GM23338 (cell line): ENCODE measurements at places on chromosomes 5 and 9. TPM values are rescaled to one million over a fixed set of nuclear protein-coding genes. Genes with fewer than 3 reads are reported as not detected.

DNA sequence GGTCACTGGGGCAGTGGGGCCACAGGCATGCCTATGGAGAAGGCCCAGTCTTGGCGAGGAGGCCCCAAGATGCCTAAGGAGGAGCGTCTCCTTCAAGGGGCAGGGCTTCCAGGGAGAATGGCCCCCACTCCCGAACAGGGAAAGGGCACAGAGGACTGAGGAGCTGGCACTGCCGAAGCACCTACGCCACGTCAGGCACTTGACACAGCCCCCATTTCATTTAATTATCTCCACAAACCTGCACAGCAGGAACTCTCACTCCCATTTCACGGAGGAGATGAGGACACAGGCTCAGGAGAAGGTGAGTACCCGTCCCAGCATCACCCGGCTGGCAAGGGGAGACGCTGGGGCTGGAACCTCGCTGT is 26.0 kb downstream of the EGR1 start:
- no peak for DNase-seq

- peak; percentile 65 for DNase-seq
These were observed 977 bp downstream of the MGAT4B start for GRCh38 chr5:179805529-179806249.

ZDHHC12 gene
- total RNA-seq, result 54.1 and 57.9 TPM in 2 replicates

GRCh38 chr5:172672681-172673080 is 31.6 kb downstream of the NEURL1B start:
- no peak for DNase-seq

DNA sequence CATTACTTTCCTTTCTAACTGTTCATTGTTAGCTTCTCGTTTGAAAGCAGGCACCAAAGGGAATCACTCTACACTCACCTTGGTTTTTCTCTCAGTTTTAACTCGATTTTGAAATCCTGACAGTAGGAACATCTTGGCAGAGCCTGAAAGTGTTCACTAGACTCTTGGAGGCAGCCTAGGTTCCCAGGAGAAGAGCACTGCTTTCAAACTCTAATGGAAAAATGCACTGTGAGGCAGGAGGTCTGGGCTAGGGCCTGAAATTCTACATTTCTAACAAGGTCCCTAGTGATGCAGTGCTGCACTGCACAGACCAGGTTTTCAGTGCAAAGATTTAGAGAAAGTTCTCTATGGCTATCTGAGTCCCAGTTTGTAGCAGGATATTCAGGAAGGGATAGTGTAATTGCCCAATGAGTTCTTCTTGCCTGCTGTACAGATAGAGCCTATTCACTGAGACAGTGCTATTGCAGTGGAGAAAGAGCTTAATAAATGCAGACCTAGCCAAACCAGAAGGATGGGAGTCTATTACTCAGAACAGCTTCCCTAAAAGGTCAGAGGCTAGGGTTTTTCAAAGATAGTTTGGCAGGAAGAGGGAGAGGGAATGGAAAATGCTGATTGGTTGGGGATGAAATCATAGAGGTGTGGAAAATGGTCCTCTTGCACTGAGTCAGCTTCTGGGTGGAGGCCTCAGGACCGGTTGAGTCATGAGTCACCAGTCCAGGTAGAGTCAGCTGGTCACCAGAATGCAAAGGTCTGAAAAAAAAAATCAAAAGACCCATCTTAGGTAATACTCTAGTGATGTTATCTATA is 153.9 kb downstream of the GPBP1 start:
- DNase-seq, result no peak

PCDHA8 gene
- total RNA-seq, result 1.4 and 3.1 TPM in 2 replicates

WDR36 gene
- total RNA-seq, result 56.8 and 61.1 TPM in 2 replicates

- no peak for DNase-seq
These were observed 469.0 kb upstream of the BRINP1 start for GRCh38 chr9:119838210-119838609.

CARTPT gene
- total RNA-seq, result not detected in 2 replicates

DNA sequence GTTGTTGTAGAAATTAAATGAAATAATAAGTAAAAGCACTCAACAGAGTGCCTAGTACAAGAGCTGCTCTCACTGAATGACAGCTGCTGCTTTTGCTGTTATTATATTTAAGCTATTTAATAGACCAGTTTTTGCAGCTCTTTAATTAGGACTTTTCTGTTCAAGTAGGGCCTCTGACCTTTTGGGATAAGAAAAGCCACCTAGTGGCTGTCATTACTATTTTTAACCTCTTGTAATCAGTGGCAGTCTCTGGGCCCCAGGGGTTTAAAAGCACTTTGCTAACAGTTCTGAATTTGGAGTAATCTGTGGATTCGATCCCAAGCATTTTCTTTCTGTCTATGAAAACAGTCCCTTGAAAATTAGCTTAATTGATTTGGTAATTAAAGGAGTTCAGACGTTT is 121.1 kb downstream of the NUDT12 start:
- peak; percentile 75 for DNase-seq

DNA sequence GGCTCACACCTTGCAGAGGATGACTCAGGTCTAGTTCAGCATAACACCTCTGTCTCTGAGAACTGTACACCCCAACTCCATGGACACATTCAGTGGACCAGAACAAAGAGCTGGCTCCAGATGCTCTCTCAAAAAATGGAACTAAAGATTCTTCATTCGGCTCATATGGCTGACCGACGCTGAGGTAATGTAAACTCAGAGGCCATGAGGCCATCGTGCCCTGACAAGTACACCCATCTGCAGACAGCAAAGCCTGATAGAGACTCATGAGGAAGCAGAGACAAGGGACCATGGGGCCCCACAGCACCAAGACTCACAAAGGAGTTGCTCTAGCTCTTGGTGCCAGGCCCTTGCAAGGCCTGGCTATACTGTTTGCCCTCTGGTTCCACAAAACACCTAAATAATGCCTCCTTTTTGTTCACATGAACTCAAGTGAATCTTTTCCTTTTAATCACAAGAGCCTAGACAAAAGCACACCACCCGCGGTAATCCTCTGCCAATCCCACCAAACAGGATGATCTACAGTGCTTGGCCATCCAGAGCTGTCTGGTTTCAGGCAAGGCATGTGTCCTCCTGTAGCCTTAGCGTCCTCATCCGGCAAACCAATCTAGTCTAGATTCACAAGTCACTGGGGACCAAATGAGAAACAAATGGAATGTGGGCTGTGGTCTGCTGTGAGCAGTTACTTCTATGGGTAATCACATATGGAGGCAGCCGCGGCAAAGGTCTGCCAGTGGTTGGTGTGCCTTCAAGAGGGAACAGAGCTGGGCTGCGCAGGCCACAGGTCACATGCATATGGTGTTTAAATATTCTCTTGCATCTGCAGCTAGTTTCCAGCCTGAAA is 22.7 kb downstream of the MED27 start:
- DNase-seq, result no peak

GRCh38 chr5:111682121-111682520 is 74.9 kb downstream of the NREP start:
- no peak for DNase-seq

DNA sequence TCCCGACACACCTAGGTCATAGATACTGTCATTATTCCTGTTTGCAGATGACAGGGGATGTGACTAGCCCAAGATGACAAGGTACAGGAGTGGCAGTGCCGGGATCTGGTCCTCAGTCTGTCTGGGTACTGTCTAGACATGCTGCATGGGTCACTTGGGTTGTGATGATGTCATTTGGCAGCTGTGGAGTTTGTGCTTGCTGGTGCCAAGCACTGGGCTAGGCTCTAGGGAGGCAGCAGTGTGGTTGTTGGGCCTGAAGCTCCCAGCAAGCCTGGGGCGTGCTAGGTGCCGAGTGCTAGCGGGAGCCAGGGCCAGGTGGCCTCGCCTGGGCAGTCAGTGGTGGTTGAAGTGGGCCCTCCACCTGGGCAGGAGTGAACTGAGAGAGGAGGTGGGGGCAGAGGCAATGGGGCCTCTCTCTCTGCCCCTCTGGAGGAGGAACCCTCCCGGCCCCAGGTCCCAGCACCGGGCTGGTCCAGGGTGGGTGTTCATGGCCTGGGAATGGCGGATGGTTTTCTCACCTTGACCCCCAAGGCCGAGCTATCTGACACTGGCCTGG is 8.8 kb upstream of the ASB6 start:
- no peak for DNase-seq
